ENCODE measurements at places on chromosomes 16 and 17. TPM values are rescaled to one million over a fixed set of nuclear protein-coding genes. Genes with fewer than 3 reads are reported as not detected.
A peak's percentile ranks its signal among the peaks of the same experiment; 100 is the strongest.

- peak; percentile 100 for DNase-seq
These were observed 12.5 kb upstream of the SPHK1 start for GRCh38 chr17:76371656-76372628.

The SMIM36 gene
- total RNA-seq: not detected

DNA sequence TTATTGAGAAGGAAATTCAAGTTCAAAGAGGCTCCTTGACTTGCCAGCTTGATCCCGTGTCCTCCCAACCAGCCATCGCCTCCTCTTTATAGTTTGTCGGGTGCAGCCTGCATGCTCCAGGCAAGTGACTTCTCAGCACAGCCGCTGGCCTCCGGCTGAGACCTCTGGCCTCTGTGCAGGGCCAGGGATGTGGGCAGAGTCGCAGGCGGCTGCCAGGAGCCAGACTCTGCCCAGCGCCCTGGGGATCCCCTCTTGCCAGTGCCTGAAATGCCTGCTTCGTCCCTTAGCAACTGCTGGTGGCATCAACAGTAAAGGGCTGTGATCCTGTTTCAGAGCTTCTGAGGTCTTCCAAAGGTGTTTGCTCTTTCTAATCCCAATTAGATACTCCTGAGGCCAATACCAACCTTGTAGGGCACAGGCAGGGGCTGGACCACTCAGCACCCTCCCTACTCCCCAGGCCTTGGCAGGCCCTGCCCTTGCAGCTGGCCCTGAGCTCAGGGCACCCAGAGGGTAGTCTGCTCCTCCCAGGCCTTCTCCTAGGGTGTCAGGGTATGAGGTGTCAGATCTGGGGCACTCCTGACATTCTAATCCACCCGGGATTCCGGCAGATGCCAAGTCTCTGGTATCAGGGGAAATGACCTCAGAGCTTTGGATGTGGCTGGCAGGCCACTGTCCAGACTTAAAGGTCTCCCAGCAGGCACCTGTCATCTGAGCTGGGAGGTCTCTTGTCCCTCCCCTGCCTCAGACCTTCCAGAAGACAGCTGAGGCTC lies 68.0 kb upstream of the SIAH1 start:
- no peak for DNase-seq

The CACNG4 gene
- total RNA-seq: not detected

DNA sequence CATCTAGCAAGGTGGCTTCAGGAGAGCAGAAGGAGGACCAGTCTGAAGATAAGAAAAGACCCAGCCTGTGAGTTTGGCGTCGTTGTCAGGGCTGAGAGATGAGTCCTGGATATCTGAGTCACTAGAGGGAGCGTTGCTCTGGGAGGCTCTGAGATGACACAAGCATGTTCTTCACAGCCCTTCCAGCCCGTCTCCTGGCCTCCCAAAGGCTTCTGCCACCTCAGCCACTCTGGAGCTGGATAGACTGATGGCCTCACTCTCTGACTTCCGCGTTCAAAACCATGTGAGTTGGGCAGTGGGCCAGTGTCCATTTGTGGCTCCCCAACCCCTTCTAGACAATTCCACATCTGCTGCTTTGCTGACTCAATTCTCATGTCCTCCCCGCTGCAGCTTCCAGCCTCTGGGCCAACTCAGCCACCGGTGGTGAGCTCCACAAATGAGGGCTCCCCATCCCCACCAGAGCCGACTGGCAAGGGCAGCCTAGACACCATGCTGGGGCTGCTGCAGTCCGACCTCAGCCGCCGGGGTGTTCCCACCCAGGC lies 2.3 kb downstream of the TGFB1I1 start:
- DNase-seq: peak; percentile 90

DNA sequence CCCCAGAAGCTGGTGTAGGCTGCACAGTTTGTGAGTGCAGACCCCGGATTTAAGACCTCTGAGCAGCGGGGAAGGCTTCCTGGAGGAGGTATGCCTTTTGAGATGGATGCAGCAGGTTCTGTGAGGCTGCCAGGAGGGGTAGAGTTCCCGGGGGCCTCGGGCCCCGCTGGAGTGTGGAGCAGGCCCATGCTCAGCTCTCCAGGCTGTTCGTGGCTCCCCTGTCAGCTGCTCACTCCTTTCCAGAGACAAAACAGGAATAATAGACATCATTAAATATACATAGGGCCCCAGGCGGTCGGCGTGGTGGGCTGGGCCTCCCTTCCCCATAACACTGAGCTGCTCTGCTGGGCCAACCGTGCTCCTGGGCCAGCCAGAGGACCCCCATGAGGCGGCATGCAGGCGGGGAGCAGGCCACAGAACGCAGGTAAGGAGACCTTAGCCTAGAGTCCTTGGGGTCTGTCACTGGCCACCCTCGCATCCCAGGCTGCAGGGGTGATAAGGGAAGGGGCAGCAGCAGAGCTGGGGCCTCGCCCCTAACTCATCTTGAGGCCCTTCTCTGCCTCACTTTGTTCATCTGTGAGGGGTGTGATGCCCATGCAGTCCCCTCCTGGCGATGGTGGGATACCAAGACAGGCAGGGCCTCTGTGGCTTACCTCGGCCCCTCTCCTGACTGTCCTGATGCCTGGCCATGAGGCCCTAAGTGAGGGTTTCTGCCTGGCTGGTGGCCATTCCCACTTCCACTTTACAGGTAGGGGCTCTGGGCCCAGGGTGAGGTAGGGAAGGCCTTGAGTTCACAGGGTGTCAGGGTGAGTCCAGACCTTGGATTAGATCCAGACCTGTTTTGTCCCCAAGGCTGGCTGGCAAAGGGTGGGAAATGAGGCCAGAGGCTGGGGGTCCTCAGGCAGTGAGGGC lies at the start of gene MYO15A:
MYO15A (plus strand) TSS at position 356 of the 912 bp plus-strand sequence. CDS start 10,045 bp downstream, outside the sequence.
- DNase-seq: no peak

The HS3ST2 gene
- not detected for total RNA-seq

The ABAT gene
- 1.8 TPM for total RNA-seq

- peak; percentile 88 for DNase-seq
These were observed 12.1 kb downstream of the CYB561 start for GRCh38 chr17:63433746-63434591.

All from fibroblast of lung (primary cell).